ENCODE measurements at places on chromosomes 4 and X. TPM values are rescaled to one million over a fixed set of nuclear protein-coding genes. Genes with fewer than 3 reads are reported as not detected.

PFKFB1 gene
- total RNA-seq: 0.10 TPM

TENM3 gene
- total RNA-seq: 1.5 TPM

SPANXA1 gene
- total RNA-seq: 0.18 TPM

PABPC1L2A gene
- not detected for total RNA-seq

CSAG3 gene
- not detected for total RNA-seq

GABRA4 gene
- total RNA-seq: not detected

NXF2 gene
- not detected for total RNA-seq

DMP1 gene
- not detected for total RNA-seq

GLRB gene
- 1.4 TPM for total RNA-seq

HTRA3 gene
- 13.8 TPM for total RNA-seq

GPR50 gene
- 0.17 TPM for total RNA-seq

SPANXD gene
- not detected for total RNA-seq

LUZP4 gene
- total RNA-seq: not detected

DGKK gene
- total RNA-seq: not detected

GABRG1 gene
- not detected for total RNA-seq
